ENCODE measurements at places on chromosomes 12 and 14. TPM values are rescaled to one million over a fixed set of nuclear protein-coding genes. Genes with fewer than 3 reads are reported as not detected.

Gene BDKRB2
- total RNA-seq, result 0.07 TPM

Gene AQP5
- not detected for total RNA-seq

Gene C2CD5
- 14.4 TPM for total RNA-seq

Gene OR11H12
- total RNA-seq, result not detected

Gene FBRSL1
- 62.3 TPM for total RNA-seq

Gene MCRS1
- 95.8 TPM for total RNA-seq

Gene OR4K17
- not detected for total RNA-seq

Gene PLBD1
- total RNA-seq, result 0.87 TPM

Gene IKZF4
- total RNA-seq, result 1.0 TPM

Gene BDKRB1
- total RNA-seq, result 0.69 TPM

Gene STON2
- 12.3 TPM for total RNA-seq

Gene PAH
- total RNA-seq, result not detected

Gene DACT1
- 0.40 TPM for total RNA-seq

Gene IL22
- total RNA-seq, result not detected

Gene RERG
- total RNA-seq, result not detected

All from PC-3 (cell line).